NCI-H526 treated with DMSO at 0.1 percent for 48 hours (cell line): ENCODE measurements at places on chromosomes 7 and 10.

GRCh38 chr7:154776350-154776749 lies 226.6 kb downstream of the PAXIP1 start:
- no peak for DNase-seq

- no peak for DNase-seq
Observed at GRCh38 chr10:127228195-127228787, 31.9 kb upstream of the INSYN2A start.

GRCh38 chr10:133238466-133238804 lies 780 bp downstream of the VENTX start:
- no peak for DNase-seq

GRCh38 chr7:138478499-138478908 lies 18.4 kb downstream of the TRIM24 start:
- no peak for DNase-seq

DNA sequence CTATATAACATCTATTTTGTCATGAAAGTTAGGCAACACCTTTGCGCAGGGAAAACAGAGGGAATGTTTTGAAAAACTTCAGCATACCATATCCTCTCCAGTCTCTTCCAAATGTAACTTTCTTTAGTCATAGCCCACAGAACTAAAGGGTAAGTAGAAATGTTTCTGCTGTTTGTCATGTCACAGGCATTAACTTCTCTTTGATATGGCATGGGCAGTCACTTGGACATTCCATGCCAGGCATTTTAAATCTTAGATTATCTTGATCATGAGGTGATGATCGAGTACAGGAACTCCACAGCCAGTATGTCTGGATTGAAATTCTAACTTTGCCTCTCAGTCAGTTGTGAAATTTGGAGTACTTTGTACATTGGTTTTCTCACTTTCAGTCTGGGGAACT lies 27.5 kb upstream of the ETV1 start:
- DNase-seq, result no peak

GRCh38 chr7:99000904-99001465 lies 122.7 kb downstream of the TRRAP start:
- DNase-seq, result no peak

DNA sequence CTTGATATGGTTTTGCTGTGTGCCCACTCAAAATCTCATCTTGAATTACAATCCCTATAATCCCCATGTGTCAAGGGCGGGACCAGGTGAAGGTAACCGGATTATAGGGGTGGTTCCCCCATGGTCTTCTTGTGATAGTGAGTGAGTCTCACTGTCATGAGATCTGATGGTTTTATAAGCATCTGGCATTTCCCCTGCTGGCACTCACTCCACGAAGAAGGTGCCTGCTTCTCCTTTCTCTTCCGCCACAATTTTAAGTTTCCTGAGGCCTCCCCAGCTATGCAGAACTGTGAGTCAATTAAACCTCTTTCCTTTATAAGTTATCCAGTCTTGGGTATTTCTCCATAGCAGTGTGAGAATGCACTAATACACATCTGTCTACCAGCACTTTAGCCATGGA lies 109.5 kb upstream of the SDK1 start:
- DNase-seq, result no peak

GRCh38 chr10:110667620-110668343 lies 23.6 kb downstream of the RBM20 start:
- DNase-seq, result no peak

- no peak for DNase-seq
Observed at GRCh38 chr7:152959610-152960009, 200.1 kb downstream of the ACTR3B start.

- DNase-seq, result no peak
Observed at GRCh38 chr10:104273286-104273685, 4.3 kb downstream of the GSTO2 start.

DNA sequence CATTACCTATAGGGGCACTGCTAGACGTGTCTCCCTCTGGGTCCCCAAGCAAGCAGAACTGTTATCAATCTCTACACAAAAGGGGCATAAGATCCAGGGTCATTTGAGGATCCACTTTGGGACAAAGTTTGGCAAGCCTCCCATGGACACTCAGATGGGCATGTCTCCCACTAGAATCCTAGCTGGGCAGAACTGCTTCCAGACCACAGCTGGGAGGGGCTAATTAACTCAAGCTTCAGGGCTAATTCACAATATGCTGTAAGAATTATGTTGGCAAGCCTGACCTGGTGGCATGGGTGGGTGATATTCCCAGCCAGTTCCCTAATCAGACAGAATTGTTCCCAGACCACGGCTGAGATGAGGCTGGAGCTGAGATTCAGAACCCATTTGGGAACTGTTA lies 738.4 kb upstream of the FZD8 start:
- DNase-seq, result no peak

GRCh38 chr7:8638076-8638475 lies 204.7 kb downstream of the NXPH1 start:
- peak; percentile 52 for DNase-seq

DNA sequence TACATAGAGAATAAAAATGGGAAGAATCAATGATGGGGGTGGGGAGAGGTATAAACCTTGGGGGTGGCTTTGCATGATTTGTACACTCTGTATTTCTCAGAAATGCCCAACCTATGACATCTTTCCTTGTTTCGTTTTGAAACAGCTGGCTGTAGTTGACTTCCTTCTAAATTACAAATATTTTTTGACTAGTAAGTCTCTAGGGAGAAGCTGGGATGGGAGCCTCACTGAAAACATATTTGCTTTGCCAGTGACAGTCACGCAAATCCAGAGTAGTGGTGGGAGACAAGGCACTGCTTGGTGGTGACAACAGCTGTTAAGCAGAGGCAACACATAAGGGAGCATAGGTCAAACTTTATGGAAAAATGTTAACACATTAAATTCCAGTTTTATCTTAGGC lies 440.5 kb downstream of the SEMA3D start:
- DNase-seq, result no peak

DNA sequence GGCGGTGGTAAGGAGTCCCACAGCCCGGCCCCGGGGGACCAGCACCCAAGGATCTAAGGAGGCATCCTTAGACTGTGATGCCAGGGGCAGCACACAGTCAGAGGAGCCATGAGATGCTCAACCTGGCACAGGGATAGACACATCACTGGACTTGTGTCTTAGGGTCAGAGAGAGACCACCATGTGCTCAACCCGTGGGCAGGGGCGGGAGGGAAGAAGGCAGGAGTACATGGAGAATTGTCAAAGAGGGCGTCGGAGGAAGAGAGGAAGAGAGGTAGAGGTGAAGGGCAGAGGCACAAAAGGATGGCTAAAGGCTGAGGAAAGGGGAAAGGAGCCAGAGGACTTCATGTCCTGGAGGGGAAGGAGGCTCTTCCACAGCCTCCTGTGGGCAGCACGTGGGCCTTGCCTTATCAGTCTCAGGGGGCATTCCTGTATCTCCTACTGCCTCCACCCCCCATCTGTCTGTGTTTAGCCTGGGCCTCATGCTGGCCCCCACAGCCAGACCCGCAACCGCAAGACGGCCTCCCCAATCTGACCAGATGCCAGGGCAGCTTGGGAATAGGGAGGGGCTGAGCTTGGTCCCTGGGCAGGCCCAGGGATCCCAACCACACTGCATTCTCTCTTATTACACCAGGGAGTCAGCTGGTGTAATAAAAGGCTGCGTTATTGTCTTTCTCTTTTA lies 2.2 kb downstream of the ADCY1 start:
- DNase-seq, result no peak

- DNase-seq, result no peak
Observed at GRCh38 chr7:144529269-144529926, 125.9 kb upstream of the NOBOX start.

DNA sequence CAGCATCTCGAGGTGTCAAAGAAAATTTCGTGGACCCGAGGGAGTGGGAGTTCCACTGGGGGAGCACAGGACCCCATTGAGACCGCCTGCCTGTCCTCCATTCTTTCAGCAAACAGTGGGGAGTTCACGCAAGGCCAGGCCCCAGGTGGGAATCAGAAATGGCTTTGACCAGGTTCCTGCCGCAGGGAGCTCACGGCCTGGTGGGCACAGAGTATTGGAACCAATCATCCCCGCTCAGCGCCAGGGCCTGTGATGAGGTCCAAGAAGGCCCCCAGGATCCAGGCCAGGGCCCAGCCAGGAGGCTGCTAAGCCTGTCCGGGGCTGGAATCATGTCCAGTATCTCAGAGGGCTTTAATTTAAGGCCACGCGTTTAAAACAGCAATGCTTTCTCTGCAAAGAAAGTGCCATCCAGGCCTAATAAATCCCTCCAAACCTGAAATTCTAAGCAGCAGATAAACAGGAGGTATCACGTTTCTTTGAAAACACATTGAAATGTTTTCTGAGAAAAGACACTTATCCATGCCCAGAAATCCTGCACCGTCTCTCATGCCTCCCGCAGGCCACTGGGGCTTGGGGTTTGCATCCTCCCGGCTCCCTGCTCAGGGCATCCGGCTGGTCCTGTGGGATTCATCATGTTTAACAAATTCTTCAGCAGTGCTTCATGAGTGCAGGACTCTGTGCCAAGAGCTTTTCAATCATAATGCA lies 125.7 kb downstream of the OAT start:
- DNase-seq, result no peak

DNA sequence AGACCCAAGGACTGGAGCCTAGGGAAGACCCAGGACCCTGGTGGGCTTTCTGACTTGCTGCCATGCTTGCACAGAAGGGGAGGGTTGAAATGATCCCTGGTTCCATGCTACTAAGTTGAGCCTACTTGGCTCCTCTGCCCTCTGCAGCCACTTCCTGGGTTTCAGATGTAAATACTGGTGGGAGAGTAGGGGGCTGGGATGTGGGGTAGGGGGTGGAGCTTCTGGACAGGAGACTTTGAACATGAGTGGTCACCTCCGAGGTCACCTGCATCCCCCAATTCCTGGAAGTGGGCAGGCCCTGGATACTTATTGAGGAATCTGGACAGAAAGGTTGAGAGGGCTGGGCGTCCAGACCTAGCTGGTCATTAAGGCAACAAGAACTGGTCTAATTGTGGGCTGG lies 2.9 kb upstream of the ZMIZ1 start:
- DNase-seq, result no peak

DNA sequence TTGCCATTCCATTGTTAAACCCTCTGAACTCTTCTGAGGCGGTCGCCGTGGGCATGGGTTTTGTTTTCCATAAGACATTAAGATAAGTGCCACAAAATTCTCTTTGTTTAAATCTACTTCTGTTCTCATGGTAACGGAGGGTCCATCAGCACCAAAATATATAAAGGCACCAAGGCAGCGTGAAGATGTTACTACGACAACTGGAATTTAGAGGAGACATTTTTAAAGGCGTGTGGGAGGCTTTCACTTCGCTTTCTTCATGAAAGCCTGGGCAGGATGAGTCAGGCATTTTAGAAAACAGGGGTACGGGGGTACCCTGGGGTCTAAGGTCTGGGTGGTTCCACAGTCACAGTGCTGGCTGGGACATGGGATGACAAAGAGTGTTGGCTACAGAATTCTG lies 34.0 kb downstream of the SMKR1 start:
- no peak for DNase-seq

GRCh38 chr7:143451122-143451521 lies 7.9 kb downstream of the TAS2R60 start:
- no peak for DNase-seq

GRCh38 chr10:113808168-113808567 lies 45.7 kb downstream of the DCLRE1A start:
- no peak for DNase-seq

DNA sequence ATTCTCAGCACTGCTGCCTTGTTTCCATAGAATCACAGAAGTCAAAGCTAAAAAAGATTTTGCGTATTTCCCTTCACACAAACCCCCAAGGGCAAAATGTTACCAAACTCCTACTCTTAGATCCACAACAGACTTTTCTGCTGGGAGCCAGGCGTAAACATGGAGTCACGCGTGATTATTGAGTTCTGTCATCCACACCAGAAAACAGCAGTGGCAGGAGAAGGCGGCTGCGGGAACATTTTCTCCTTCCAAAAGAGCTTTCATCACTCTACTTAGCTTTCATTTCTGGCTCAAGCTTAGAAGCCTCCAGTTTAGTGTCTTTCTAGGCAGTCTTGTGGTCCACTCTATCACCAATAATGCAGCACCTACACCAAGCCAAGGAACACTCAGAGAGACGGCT lies 712.9 kb upstream of the NRP1 start:
- no peak for DNase-seq

- no peak for DNase-seq
Observed at GRCh38 chr7:32093415-32094408, 23.5 kb upstream of the PDE1C start.

- no peak for DNase-seq
Observed at GRCh38 chr10:35388197-35388596, 51.9 kb downstream of the CCNY start.

DNA sequence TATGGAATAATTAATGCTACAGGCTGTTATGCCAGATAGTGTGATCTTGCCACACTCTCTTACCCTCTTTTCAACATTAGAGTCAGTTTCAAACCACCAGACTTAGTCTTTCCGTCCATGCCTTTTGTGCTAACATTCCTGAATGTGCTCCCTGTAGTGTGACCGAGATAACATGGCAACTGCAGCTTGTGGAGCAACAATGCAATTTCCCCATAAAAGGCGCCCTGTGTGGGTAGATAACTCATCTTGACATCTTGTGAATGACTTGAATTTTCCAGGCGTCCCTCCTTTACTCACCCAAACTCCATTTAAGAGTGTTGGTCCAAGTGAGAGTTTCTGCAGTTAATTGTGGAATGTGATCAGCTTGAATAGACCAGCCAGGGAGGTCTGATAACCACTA lies 99.6 kb downstream of the DNAH11 start:
- no peak for DNase-seq

DNA sequence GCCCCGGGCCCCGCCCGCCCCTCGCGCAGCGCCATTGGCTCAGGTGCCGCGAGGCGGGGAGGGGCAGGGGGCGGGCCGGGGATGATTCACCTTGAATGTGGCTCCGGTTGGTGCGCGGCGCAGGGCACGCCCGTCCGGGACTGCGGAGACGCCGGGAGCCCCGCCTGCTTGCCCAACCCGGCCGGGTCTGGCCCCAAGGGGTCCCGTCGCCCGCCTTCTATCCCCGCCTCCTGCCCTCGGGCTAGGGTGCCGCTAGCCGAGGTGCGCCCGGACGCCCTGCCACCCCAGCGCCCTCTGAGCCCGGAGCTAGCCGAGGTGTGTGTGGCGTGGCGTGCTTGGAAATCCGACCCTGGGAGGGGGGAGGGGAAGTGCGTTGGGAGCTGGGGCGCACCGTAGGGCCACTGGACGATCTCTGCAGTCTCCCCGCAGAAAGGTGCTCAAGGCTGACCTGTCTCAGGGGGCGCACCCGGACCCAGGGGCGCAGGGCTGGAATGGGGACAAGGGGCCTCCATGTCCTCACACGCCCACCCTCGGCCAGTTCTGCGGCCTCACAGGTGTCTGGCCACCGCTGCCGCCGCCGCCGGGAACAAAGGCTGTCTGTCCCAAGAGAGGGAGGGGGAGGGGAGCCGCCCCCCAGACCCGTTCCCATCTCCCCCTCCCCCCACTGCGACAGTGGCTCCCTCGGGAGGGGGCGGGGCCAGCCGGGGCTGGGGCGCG lies 168.9 kb downstream of the NRF1 start:
- peak; percentile 94 for DNase-seq
